Effector memory CD4-positive, alpha-beta T cell (primary cell): ENCODE measurements at places on chromosomes 12 and 14.

DNA sequence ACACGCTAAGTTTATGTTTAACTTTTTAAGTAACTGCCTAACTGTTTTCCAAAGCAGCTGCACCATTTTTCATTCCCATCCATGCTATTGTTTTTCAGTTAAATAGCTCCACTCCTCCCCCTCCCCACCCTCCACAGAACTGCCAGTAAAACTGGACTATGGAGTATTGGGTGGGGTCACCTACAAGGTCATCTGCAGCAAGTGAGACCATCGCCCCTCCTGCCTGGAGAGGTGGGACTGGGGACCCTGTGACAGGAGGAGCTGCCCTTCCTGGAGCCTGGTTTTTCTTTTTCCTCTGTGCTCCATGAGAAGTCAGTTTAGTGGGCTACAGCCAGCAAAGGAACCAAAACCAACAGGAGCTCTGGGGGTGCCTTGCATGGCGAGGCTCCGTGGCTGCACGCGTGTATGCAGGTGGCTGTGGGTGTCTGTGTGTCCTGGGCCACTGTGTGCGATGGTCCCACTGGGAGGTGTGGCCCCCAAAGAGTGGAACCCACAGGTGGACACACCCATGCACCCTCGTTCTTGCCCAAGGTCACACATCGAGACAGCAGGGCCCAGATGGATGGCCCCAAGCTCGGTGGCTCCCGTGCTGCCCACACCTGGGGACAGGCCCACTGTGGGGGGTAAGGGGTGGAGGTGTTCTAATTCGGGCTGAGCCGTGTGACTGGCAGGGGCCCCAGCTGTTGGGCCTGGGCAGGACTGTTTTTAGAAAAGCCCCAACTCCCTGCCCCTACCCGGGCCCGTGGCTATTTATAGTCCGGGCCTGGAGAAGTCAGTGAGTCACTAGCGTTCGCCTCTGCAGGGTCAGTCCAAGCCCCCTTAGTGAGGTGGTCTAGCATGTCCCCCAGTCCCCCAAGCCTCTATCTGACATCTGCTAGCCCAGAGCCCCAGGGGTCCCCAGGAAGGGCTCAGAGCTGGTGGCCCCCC is 2.3 kb upstream of the ADSS1 start:
- DNase-seq: no peak

- DNase-seq: no peak
Measured at GRCh38 chr12:11785712-11786111, 136.2 kb downstream of the ETV6 start.

GRCh38 chr14:89626233-89626806 is 209.3 kb upstream of the FOXN3 start:
- no peak for DNase-seq

DNA sequence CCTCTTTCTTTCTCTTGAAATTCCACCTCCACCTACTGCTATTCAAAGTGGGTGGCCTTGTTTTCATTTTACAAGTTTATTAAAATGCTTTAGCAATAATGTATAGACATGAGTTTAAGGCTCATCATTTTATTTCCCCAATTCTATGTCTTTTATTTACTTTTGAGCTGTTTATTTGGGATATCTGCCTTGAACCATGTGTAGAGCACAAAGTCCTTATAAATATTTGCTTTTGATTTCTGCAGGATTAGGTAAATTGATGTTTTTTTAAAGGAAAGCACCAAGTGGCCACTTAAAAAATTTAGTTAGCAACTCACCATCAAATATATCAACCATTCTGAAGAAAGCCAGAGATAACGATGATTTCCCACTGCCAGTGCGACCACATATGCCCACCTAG is 39.8 kb upstream of the KCNJ8 start:
- no peak for DNase-seq

DNA sequence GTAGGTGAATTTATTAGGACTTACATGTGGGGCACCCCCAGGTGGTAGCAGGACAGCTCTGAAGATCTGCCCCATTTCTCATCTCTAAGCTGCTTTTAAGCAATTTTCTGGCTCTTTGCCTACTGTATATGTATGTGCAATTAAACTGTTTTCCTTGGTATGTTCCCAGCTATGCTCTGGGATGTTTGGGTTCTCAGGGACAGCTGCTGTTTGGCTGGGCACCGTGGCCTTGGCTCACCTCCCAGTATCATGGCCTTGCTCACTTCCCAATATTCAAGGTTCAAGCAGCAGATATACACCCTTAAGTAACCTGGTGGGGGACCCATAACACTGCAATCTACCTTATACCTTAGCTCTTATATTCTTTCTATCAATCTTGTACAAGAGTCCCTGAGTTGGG is 53.7 kb upstream of the KITLG start:
- DNase-seq: no peak

DNA sequence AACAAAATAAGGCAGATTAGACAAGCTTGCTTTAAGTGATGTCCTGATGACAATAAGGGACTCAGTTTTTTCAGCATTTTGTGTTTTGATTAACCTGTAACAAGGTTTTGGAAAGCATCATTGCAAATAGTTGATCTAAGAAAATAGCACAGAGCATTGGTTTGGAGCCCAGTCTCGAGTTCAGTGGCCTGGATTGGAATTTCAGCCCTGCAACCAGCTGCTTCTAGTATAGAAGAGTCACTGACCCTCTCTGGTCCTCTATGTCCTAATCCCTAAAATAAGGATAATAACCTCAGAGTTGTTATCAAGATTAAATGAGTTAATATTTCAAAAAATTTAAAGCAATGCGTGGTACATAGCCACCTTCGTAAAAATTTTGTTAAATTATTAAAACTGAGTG is 25.5 kb downstream of the PDZRN4 start:
- DNase-seq: no peak

DNA sequence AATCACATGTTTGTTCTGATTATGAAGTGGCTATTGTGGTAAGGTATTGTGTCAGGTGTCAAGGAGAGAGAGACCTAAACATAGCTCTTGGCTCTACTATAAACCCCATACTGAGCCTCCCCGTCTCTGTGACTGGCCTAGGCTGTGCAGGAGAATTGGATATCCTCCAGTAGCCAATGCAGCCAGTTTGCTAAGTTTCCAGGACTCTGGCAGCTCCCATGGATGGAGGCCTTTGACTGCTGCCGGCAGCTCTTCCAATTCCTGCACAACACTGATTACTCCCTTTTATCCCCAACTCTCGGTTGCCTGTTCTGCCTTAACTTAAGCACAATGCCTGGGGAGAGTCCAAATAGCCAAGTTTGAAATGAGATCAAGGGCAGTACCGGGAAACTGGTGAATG is 59.3 kb downstream of the ABCC9 start:
- no peak for DNase-seq

GRCh38 chr12:4717806-4718205 is 2.4 kb upstream of the GALNT8 start:
- DNase-seq: no peak

- DNase-seq: no peak
Measured at GRCh38 chr14:77579780-77580179, 36.7 kb downstream of the SPTLC2 start.

DNA sequence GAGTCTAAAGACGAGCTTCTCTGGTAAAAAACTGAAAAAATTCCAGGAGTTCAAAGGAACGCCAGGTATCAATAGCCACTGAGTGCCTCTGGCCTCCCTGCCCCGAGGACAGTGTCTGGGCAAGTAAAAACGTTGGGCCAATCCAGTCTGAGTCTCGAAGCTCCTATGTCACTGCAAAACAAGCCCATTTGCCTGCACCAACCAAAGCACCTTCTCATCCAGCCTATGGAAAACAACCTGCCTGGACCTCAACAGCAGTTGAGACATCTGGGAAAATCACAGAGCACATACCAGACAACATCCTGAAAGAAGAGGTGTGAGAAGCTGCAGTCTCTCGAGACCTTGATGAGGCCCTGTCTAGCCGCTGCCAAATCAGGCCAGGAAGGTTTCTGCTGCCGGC is 56.6 kb downstream of the RNF34 start:
- no peak for DNase-seq

DNA sequence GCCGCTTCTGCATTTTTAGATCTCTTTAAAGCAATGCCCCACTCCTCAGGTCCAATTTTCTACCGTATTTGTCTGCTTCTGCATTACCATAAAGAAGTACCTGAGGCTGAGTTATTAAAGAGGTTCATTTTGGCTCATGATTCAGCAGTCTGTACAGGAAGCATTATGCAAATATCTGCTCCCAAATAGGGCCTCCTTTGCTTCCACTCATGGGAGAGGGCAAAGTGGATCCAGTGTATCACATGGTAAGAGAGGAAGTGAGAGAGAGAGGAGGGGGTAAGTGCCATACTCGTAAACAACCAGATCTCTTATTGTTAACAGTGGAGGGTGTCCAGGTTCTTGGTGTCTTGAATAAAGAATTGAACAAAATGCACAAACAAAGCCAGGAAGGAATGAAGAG is 316.1 kb upstream of the SEL1L start:
- DNase-seq: no peak

GRCh38 chr12:23816394-23816851 is 133.0 kb downstream of the SOX5 start:
- no peak for DNase-seq

DNA sequence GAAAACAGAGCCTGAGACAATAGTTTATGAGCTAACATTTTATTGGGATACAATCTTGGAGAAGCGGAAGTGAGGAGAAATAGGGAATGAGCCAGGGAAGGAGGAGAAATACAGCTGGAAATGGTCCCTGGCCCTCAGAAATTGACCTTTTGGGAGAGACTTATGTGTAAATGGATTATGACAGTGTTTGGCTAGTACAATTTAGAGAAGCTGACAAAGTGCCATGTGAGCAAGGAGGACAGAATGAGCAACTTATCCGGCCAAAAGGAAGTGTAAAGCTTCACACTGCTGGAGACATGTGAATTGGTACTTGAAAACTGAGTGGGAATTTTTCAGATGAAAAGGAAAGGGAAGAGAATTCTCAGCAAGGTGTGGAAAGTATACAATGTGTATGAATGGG is 2.9 kb downstream of the GLIPR1 start:
- no peak for DNase-seq

DNA sequence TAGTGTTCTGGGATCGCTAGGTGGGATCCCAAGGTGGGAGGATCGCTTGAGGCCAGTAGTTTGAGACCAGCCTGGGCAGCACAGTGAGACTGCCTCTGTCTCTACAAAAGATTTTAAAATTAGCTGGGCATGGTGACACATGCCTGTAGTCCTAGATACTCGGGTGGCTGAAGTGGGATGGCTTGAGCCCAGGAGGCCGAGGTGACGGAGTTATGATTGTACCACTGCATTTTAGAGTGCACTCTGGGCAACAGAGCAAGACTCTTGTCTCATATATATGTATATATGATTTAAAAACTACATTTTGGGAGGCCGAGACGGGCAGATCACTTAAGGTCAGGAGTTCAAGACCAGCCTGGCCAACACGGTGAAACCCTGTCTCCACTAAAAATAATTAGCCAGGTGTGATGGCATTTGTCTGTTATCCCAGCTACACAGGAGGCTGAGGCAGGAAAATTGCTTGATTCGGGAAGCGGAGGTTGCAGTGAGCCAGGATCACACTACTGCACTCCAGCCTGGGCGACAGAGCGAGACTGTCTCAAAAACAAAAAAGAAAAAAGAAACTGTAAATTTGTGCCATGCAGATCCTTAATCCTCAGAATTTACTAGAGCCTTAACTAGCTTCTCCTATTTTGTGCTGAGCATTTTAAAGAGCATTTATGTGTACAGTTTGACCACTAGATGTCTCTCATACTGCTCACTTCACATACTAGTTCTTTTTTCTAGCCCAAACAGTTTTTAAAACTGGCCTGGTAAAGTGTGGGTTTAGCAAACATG is 114.8 kb downstream of the MON2 start:
- no peak for DNase-seq

GRCh38 chr14:85858634-85859033 is 328.7 kb downstream of the FLRT2 start:
- no peak for DNase-seq

DNA sequence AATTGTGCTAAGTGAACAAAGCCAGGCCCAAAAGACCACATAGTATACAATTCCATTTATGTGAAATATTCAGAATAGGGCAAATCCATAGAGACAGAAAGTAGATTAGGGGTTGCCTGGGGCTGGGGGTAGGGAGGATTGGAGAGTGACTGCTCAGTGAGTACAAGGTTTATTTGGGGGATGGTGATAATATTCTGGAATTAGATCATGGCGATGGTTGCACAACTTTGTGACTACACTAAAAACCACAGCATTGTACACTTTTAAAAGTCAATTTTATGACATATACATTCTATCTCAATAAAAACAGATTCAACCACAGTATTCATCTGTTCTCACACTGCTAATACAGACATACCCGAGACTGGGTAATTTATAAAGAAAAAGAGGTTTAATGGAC is 68.7 kb upstream of the MAP1LC3B2 start:
- DNase-seq: no peak

DNA sequence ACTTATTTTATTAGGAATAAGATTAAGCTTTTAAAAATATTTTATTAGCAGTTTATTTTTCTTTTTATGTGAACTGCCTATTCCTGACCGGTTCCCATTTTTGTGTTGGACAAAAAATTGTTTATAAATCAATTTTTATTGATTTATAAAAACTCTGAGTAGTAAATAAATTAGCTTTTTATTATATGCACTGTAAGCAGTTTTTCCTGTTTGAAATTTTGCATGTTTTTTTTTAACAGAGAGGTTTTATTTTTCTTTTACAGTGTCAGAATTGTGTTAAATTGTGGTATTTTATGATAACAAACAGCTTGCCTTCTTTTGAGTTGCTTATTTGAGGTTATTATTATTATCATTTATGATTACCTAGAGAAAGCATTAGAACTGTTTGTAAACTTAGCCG is 68.1 kb downstream of the FOXA1 start:
- no peak for DNase-seq

DNA sequence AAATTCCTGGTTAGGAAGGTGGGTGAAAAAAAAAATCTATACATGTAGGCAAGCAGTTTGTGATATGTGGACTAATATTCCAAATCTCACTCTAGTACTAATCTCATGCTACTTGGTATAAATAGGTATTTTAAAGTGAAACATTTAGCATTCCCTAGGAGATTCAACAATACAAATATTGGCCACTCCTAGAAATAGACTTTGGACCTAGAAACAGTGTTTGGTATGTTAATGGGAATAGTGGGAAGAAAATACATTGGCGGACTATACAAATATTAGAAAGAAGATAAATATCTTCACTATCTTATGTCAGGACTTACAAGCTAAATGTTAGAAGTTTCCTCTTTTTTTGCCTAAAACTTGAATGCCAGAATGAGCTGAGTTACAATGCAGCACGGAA is 28.2 kb downstream of the HIGD1C start:
- no peak for DNase-seq

- DNase-seq: peak; percentile 30
Measured at GRCh38 chr12:122886851-122887818, 8.8 kb downstream of the VPS37B start.

- DNase-seq: peak; percentile 46
Measured at GRCh38 chr14:21852061-21852664, 178.5 kb upstream of the OR4E1 start.

DNA sequence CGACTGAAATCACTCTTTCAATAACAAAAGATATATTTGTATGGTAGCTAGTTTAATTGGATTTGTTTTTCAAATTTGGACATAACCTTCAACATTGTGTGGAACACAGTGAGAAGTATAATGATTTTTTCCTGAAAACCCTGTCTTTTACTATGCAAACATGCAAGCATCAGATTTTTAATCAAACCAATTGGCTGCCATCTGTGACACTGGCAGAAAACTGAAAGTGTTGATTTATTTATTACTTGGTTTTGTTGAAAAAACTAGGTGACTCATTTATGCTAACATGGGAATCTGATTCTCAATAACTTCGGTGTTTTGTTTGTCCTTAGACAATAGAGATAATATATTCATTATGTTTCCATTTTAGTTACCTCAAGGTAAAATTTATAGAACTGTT is 82.0 kb downstream of the NTS start:
- no peak for DNase-seq

- no peak for DNase-seq
Measured at GRCh38 chr14:66514213-66514612, 6.3 kb downstream of the GPHN start.
